ENCODE measurements at places on chromosomes 6 and 20.

- no peak for DNase-seq
These were observed 8.1 kb upstream of the SERPINB9 start for GRCh38 chr6:2911171-2911570.

- DNase-seq, result no peak
These were observed 738.4 kb downstream of the KIF16B start for GRCh38 chr20:15834857-15835256.

- DNase-seq, result no peak
These were observed 47.2 kb downstream of the VEGFA start for GRCh38 chr6:43817192-43817591.

- no peak for DNase-seq
These were observed 227.7 kb upstream of the RNF24 start for GRCh38 chr20:4243071-4243470.

DNA sequence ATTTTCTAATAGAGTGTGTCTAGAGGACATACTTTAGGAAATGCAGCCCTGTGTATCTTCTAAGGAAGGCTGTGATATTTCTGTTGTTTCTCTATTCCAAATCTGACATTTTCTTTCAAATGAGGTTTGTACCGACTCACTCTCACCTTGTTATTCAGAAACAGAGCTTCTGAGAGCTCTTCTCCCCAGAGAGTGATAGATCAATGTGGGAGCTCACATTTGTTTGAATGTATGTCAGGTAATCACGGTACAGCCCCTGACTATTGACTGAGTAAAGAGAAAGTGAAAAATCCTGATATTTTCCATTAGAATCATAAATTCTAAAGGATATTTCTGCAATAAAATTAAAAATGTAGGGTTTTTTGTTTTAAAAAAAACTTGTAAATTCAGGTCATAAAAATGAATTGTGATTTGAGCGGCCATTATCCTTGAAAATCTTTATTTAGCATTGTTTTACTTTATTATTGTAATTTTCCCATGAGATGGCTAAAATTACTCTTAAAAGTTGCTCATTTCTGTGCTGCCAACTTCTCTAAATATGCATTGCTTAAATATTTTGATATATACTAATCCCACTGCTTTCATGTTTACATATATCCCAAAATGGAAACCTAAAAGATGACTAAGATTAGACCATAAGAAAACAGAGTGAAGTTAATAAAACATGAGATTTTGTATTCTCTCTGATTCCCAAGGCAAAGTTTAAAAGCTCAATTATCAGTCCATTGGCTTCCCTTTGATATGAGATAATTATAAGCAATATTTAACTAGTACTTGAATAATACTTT, 1226.8 kb upstream of the CITED2 start:
- DNase-seq, result no peak

GRCh38 chr20:9241232-9241692, 172.4 kb downstream of the PLCB4 start:
- DNase-seq, result no peak

DNA sequence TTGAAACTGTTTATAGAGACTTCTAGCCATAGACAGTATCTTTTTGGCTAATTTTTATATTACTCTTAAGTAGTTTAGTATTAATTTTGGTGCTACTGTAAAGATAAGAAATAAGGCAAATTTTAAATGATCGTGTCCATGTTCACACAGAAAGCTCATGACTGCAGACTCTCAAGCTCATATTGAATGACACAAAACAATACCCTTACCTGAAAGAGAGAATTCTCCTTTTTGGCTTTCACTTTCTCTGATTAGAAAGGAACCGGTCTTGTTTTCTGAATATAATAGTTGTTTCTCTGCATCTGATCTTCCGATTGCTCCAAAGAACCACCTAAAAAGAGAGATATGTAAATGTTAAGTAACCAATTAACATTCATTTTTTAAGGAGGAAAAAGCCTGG, 57.0 kb downstream of the FRK start:
- no peak for DNase-seq

GRCh38 chr20:33412484-33412838, 11.1 kb upstream of the CDK5RAP1 start:
- DNase-seq, result no peak

GRCh38 chr6:4362326-4362725, 227.0 kb upstream of the ECI2 start:
- no peak for DNase-seq

- DNase-seq, result no peak
These were observed 44.2 kb downstream of the SNAI1 start for GRCh38 chr20:50026746-50027575.

- no peak for DNase-seq
These were observed 213.1 kb downstream of the SYNDIG1 start for GRCh38 chr20:24682496-24682985.

DNA sequence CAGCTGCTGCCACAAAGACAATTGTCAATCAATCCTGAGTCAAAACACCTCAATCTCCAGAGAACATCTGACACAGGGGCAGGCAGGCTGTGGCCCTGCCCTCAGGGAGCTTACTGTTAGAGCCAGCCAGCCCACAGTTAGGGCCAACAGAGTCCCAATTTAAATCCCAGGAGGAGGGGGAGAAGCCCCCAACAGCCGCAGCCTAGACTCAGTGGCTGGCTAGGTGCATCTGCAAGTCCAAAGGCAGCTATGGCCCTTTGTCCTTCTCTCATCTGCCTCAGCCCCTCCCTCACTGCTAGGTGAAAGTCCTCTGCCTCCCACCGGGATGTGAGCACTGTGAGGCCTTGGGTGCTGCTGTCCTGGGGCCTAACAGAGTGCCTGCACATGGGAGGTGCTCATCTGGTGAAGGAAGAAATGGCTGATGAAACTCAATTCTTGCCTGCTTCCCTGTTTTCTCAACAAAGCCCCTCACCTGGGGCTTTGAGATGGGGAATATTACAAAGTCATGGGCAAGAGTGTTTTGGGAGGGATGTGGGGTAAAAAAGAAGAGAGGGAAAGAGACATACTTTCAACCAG, 33.7 kb upstream of the VEGFA start:
- DNase-seq, result no peak

GRCh38 chr6:134073161-134073560, 20.7 kb upstream of the SLC2A12 start:
- DNase-seq, result no peak

DNA sequence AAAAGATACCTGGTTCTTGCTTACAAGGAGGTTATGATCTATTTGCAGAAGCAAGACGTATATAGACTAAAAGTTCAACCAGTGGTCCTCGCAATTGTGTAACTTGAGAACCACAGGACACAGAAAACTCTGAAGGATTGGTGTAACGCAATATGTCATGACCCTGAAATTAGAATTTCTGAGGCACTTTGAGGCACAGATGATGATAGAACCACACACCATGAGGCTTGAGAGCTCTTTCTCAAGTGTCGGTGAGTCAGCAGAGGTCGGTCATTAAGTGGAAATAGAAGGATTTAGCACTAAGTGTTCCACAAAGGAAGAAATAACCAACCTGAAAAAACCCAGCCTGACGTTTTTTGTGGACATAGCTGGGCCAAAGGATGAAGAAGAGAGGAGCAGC, 15.3 kb upstream of the CCN2 start:
- DNase-seq, result no peak

DNA sequence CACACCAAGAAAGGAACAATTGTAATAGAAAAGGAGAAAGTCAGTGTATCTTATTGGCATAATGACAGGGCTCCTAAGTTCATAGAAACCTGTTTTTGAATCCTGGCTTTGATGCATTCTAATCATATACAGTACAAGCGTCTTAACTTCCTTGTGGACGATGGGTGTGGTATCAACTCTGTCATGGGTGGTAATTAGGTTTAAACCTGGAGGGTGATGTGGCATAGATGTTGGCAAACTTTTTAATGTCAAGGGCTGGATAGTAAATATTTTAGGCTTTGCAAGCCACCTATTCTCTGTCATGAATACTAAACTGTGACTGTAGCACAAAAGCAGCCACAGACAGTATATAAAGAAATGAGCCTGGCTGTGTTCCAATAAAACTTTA, 138.7 kb upstream of the EDN1 start:
- no peak for DNase-seq

GRCh38 chr6:94133106-94133505, 713.7 kb upstream of the EPHA7 start:
- DNase-seq, result no peak

- DNase-seq, result no peak
These were observed 260.1 kb upstream of the SGK1 start for GRCh38 chr6:134577998-134578397.

- DNase-seq, result no peak
These were observed 37.6 kb upstream of the TENT5A start for GRCh38 chr6:81790034-81790433.

DNA sequence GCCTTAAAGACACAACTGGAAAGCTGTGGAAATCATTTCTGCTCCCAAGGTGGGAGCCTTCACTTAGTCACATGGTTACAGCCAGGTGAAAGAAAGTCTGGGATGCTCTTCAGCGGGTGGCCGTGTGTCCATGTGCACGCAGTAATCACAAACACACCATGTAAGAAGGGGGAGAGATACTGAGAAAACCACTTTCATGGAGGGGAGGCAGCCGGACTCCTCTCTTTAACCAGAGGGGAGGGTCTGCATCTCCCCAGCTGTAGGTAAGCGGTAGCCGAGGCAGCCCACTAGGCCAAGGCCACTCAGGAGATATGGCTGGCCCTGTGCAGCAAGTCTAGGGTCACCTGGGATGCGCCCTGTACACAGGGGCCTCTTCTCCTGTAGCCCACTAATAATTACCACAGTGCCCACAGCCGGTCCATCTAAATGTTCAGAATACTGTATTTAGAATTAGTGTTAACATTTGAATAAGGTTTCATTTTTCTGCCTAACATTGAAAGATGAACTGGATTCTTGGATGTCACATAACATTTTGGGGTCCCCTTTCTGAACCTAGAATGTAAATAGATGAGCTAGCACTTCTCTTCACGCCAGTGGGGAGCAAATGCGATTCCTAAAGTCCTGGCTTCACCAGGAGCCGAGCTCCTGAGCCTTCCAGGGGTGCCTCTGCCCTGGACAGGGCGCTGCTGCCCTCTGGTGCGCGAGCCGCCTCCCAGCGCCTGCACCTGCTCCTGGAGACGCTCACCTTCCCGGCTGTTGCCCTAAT, 15.9 kb downstream of the GPR31 start:
- DNase-seq, result no peak

- DNase-seq, result no peak
These were observed 15.0 kb downstream of the SCAND1 start for GRCh38 chr20:35939264-35939663.

DNA sequence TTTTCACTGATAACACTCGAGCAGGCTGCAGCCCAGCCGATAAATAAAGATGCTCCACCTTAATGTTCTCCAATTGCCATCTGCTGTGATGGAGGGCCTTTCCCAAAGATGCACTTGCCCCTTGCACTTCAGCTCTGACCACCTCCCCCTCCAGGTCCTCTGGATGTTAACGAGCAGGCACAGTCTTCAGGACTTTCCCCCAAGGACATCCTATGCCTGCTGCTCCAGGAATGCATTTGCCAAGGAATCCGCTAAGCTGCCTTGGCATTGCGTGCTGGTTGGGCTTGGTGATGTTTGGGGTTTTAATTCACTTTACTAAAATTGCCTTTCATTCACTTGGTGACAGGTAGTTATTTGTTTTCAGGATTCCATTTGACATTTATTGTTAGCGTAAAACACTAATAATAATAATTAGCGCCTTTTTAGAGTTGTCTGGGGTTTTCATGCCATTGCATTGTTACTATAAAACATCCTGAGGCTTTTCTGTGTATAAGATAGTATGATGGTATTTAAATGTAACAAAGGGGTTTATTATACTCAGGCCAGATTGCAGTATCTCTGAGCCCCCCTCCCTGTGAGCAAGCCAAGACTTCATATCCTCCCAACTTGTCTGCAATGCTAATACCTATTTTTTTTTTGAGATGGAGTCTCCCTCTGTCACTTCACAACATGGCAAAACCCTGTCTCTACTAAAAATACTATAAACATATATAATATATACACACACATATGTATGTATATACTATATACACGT, 66.7 kb upstream of the TSHZ2 start:
- no peak for DNase-seq

DNA sequence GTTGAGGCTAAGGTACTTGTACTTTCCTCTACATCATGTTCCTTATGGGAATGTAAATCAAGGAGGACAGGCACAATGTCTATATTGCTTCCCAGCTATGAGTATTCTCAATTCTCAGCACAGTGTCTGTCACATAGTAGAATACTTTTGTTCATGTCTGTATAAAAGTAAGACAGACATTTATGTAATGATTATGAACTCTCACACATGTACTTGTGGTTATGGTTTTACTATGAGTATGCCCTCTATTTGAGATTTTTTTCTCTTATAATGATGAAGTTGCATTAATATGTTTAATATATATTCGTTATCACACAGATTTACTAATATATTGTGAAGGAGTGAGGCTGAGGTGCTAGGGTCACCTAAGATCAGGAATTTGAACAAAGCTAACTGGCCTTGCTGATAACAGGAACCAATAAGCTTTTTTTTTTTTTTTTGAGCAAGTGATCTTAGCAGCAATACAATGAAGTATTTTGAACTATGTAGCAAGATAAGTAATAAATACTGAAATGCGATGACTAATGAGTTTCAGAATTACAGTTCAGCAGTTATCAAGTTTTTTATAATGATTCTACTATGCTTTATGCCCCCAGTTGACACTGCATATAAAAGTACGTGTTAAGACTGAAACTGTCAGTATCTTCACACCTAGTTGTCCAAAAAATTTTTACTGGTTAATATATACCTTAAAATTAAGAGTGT, 623.1 kb downstream of the HTR1B start:
- DNase-seq, result no peak

- no peak for DNase-seq
These were observed 146.9 kb downstream of the PRKN start for GRCh38 chr6:162580619-162581018.

- peak; percentile 18 for DNase-seq
These were observed 7.1 kb downstream of the MAP3K5 start for GRCh38 chr6:136784910-136785746.

DNA sequence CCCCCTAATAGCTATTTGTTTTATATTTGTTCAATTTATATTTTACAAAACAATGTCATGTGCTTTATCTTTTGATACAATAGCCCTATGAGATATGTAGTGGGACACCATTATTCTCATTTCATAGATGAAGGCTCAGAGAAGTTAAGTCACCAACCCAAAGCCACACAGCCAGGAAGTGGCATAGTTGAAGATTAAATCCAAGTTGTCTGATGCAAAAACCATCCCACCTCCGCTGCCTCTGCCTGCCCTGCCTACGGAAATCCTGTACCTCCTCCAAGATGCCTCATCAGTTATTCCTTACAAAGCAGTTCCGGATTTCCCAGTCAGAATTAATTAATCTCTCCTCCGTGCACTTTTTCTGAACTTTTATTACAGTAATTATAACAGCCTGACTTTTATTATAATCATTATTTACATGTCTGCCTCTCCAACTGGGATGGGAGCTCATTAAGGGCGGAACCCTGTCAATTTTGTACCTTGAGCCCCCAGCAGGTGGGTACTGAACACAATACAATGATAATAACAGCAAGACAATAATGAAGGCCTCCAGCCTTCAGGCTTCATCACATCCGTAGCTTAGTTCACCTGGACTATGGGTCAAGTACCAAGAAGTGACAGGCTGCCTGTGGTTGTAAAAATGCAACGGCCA, 54.7 kb downstream of the LRFN2 start:
- DNase-seq, result no peak

- DNase-seq, result no peak
These were observed 141.1 kb upstream of the AFDN start for GRCh38 chr6:167685654-167686053.

GRCh38 chr6:133835901-133836300, 53.0 kb upstream of the TCF21 start:
- DNase-seq, result no peak
